ENCODE measurements at places on chromosomes 3 and 15.
A peak's percentile ranks its signal among the peaks of the same experiment; 100 is the strongest.

- no peak for DNase-seq
Measured at GRCh38 chr3:9105421-9105820, 142.1 kb upstream of the RAD18 start.

- DNase-seq: no peak
Measured at GRCh38 chr3:31465999-31466398, 66.7 kb upstream of the STT3B start.

GRCh38 chr15:63104727-63105126 is 16.9 kb upstream of the LACTB start:
- DNase-seq: no peak

DNA sequence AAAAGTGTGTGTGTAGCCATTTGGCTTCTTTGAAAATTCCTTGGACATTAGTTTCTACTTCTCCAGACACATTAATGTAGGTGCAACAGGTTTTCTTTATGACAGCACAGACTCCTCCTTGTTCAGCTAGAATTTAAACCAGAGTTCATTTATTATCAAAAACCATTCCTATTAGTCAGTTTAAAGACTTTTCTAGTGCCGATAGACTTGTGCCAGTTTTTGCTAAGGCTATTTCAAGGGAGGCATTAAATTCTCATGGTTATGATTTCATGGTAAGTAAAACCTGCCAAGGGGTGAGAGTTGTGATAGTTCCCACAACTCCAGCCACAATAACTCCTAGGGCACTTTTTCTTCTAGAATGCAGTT is 20.6 kb upstream of the SENP7 start:
- DNase-seq: no peak

DNA sequence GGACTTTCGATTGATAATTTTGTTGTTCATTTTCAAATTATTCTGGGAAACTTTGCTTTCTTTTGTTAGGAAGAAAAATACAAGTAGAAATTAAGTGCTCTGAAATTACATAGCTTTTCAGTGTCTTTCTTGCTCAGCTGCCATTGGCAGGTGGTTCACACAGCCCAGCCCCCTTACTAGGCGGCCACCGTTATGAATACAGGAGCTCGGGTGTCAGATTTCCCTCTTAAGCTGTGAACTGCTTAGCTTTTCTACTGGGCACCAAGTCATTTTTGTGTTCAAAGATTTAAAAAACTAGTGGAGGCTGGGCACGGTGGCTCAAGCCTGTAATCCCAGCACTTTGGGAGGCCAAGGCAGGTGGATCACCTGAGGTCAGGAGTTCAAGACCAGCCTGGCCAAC is 55.2 kb downstream of the HMG20A start:
- no peak for DNase-seq

GRCh38 chr3:4582624-4583023 is 89.5 kb downstream of the ITPR1 start:
- no peak for DNase-seq

DNA sequence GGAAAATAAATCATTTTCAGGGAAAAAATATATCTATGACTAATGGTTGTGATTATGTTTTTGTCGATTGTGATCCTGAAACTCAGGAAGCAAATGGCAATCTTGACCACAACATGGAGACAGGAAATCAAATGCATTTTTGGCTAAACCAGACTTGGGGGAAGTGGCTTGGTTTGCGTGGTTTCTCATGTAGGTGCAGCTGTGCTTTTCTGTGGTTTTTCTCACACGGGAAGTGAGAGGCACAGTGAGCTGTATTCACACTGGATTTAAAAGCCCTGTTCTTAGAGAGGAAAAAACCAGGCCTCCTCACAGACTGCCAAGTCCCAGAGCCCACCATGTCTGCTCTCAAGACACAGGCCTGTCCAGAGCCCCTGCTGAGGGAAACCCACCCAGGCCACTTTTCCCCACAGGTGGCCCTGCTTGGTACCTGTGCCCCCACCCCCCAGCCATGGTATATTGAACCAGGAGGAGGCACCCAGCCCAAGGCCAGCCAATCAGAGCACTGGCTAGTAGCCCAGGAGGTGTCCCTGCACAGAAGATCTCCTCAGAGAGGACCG is 46.1 kb downstream of the BTD start:
- DNase-seq: peak; percentile 36

DNA sequence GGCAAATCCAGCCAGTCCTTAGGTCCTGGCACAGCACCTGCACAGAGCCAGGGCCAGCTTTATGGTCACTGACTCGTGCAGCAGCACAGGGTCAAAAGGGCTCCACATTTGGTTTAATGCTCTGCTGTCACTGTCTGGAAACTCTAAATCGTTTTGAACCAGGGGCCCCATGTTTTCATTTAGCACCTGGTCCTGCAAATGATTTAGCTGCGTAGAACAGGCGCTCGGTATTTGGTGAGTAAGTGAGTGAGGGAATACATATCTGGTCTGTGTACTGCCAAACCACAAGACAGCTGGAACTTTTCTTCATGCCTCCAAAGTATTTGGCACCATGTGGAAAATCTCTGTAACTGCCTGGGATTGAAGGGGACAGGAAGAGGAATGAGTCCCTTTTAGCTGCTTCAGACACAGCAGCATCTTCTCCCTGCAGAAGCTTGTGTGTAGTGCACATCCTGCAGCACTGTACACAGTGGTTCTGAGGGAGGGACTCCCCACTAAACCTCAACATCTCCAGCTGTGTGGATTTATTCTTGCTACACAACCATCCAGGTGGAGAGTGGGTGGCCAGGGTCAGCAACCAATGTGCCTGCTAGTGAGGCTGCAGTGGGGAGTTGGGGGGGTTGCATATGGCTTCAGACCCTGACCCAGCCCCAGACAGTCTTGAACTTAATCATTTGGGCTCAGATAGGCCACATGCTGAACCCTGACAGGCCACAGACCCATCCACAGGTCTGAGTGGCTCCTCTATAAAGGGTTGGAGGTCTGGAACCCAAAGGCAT is 1.1 kb downstream of the SH2D7 start:
- no peak for DNase-seq

- DNase-seq: no peak
Measured at GRCh38 chr3:67635257-67635656, 19.2 kb downstream of the SUCLG2 start.

GRCh38 chr3:167554898-167555297 is 81.1 kb upstream of the SERPINI2 start:
- no peak for DNase-seq

GRCh38 chr3:197023241-197023997 is 6.2 kb downstream of the MELTF start:
- DNase-seq: no peak

DNA sequence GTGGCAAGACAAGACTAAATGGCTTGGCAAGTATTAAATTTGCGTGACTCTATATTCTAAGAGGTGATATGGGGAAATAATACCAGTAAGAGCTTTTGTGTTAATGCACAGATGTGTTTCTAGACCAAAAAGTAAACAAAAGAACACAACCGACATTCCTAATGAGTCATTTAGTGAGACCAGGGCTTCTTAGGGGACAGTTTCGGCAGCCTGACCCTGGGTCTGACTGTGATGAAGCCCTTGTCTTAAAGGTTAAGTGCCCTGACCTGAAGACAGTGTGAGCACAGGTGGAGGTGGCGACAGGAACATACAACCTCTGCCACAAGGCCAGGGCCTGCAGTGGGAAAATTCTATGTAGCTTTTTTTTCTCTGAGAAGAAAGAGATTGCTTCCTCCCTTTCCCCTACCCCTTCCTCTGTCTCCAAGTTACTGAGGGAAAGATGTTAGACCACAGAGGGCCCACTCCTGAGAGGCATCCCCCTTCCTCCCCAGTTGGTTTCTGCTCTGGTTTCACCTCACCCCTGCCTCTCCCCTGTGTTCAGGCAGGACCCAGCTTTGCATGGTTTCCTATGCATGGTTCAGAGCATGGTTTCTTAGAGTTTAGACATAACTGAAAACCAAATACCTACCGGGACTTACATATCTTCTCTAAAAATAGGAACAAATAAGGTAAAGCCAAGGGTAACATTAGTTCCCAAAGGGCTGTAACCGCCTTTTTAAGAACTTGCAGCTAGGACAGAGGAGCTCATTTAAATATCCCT is 24.8 kb upstream of the CMTM7 start:
- DNase-seq: no peak

- DNase-seq: no peak
Measured at GRCh38 chr3:187208159-187208558, 10.9 kb downstream of the RTP1 start.

- DNase-seq: no peak
Measured at GRCh38 chr3:157354722-157355121, 81.9 kb upstream of the PTX3 start.

- DNase-seq: no peak
Measured at GRCh38 chr15:35602836-35603235, 56.9 kb upstream of the DPH6 start.

GRCh38 chr3:184752361-184752760 is 40.5 kb upstream of the MAGEF1 start:
- no peak for DNase-seq

DNA sequence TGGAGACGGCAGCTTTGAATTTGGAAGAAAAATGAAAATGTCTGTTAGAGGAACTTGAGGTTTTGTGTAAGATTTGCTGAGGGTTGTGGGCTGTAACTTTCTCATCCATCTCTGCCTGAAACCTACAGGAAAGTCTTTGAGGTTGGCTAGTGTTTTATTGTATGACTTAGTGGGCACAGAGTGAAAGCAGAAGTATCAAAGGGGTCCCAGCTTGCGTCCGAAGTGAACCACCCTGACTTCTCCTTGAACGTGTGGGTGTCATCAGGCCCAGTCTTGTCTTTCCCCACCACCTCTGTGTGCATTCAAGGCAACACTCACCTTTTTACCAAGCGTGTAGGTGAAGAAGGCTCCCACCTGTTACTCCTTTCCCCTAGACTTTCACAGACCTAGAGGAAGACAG is 682.1 kb upstream of the CFAP20DC start:
- DNase-seq: no peak

- no peak for DNase-seq
Measured at GRCh38 chr3:125039131-125040100, 16.4 kb downstream of the HEG1 start.

- DNase-seq: no peak
Measured at GRCh38 chr15:78382114-78382880, 42.1 kb downstream of the CRABP1 start.

DNA sequence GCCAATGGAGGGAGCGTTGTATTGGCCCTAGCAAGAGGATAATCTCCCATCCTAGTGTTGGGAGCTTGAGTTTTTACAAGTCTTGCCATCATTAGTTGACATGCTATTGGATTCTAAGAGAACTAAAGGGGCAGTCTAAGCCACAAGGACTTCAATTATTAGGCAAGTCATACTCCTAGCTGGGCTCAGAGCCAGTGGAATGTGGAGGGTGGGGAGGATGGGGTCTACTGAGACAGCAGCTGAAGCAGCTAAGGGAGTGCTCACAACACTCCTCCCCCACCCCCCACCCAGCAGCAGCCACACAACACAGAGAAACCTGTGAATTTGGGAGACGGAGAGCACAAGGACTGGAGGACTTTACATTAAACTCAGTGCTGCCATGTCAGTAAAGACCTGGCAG is 27.9 kb downstream of the FRG2C start:
- DNase-seq: no peak

DNA sequence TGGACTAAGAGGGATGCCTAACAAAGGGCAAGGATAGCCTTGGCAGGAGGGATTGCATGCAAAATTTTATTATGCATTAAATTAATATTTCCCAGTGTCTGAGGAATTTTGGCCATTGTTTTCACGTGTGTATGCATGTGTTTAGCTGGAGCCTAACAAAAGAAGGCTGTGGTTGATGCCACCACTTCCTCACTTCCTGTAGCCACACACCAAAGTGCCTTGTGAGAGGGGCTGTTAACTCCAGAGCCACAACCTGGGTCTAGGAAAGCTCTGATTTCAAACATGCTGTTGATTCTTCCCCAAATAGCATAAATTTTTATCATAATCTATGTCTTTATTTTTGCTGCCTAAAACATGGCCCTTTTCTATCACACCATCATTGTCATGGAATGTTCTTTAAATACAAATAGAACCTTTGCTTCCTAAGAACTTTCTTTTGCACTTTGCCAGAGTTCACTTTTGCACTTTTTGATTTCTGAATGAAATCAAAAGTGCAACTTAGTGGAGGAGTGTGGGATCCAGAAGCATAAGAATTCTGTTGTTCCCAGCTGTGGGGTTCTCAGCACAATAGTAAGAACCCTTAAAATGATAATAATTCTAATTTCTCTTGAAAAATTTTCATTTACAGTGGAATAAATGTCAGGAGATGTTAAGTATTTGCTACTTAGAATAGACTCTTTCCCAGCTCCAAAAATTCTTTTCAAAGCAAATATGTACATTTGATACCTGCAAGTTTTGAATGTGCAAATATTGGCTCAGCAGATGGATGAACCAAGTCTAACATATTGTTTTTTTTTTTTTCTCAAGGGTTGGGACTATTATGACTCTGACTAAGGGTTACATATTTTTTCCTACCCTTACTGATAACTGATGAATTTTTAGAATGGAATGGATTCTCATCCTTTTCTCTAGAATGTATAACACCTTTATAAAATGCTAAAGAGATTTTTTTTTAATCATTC is 35.6 kb upstream of the SPTSSB start:
- no peak for DNase-seq

DNA sequence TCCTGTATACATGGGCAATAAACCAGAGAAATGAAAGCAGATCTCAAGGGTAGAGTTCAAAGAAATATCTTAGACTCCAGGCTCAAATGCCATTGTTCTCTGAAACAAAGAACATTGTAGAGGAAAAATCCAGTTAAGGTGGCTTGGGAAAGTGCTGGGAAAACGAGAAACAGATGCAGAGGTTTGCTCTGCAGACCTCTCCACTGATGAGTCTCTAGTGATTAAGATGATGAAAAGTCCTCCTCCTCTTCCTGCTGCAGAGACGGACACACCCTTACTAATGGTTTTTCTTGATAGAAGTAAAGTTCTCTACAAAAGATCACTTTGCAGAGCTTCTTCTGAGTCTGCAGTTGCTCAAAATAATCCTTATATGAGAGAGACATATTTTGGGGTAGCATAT is 264.7 kb downstream of the GABRG3 start:
- DNase-seq: no peak

DNA sequence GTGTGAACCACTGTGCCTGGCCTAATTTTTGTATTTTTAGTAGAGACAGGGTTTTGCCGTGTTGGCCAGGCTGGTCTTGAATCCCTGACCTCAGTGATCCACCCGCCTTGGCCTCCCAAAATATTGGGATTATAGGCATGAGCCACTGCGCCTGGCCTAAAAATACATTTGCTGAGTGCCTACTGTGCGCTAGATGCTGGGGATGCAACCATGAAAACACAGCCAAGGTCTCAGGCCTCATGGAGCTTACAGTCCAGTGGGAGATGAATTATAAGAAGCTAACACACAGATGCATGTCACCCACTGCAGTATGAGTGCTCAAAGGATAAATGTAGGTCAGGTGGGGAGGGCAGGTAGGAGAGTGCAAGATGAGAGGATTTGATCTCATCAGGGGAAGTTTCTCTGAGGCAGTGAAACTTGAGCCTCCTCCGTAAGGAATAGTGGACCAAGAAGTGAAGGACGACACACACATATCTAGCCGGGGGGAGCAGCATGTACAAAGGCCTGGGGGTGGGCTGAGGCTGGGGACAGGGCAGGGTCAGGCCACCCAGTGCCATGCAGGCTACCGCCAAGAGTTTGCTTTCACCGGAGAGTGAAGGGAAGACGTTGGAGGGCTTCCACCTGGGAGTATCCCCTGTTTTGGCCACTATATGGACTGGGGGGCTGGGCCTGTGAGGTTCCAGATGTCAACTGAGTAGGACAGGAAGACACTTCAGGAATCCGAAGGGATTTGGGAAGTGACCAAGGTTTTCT is 24.3 kb downstream of the IRAK2 start:
- DNase-seq: no peak
